HCT116 (cell line): ENCODE measurements at places on chromosomes 5 and 9. TPM values are rescaled to one million over a fixed set of nuclear protein-coding genes. Genes with fewer than 3 reads are reported as not detected.
A peak's percentile ranks its signal among the peaks of the same experiment; 100 is the strongest.

DNA sequence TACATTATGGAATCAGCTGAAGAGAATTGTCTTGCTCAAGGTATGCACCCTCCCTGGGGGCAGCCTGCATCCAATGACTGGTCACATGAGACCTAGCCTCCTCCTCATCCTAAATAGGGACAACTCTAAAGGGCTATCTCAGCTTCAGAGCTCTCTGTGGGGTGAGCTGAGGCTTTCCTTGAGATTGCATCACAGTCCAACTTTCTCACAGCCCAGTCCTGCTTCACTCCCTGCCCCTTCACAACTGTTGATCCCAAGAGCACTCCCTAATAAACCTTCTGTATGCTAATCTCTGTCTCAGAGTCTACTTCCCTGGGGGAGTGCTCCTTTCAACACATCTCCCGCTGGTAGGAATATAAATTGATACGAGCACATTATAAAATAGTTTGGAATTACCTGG is 44.1 kb upstream of the ERBIN start:
- H3K36me3 ChIP-seq = no peaks in the 10 kb centered on the region
- no peak overlapping the region for H3K27ac ChIP-seq
- no peak overlapping the region for H3K4me3 ChIP-seq
- no peaks in the 10 kb centered on the region for H3K27me3 ChIP-seq

GRCh38 chr9:22214497-22215031 is 205.5 kb upstream of the CDKN2B start:
- H3K27ac ChIP-seq = no peak overlapping the region
- no peaks in the 10 kb centered on the region for H3K36me3 ChIP-seq
- H3K27me3 ChIP-seq = no peaks in the 10 kb centered on the region
- H3K4me1 ChIP-seq = peaks cover 47% of the 10 kb centered on the region
- H3K4me3 ChIP-seq = no peak overlapping the region

GRCh38 chr9:14096258-14096922 is 217.6 kb downstream of the NFIB start:
- no peaks in the 10 kb centered on the region for H3K4me1 ChIP-seq
- H3K27ac ChIP-seq = no peak overlapping the region
- no peaks in the 10 kb centered on the region for H3K27me3 ChIP-seq
- no peaks in the 10 kb centered on the region for H3K36me3 ChIP-seq
- no peak overlapping the region for H3K4me3 ChIP-seq
- no peak for DNase-seq

DNA sequence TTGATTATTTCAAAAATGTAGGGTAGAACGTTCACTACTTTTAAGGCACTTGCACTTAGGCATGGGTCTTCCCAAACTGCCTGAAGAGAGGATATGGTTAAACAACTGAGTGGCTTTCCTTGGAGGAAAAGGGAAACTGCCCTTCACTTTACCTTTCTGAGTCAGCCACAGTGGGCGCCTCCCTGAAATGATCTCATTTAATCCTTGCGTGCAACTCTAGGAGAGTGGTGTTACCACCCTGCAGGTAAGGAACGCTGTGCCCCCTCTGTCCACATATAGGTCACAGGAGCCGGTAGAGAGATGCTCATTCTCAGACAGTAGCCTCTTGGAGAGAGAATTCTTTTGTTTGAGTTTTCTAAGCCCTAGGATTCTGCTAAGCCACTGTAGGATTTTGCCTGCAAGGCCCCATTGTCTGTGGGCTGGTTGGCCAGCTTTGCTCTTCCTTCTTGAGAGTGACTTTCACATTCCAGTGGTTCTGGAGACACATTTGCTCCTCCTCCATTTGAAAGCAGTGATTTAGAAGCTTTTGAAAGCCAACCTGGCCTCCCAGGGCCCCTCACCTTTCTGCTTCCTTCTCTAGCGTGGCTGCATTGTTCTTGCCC is 110.3 kb upstream of the CTSL start:
- peaks cover 14% of the 10 kb centered on the region for H3K4me1 ChIP-seq
- H3K4me3 ChIP-seq = no peak overlapping the region
- no peak overlapping the region for H3K27ac ChIP-seq
- H3K27me3 ChIP-seq = no peaks in the 10 kb centered on the region
- no peaks in the 10 kb centered on the region for H3K36me3 ChIP-seq

DNA sequence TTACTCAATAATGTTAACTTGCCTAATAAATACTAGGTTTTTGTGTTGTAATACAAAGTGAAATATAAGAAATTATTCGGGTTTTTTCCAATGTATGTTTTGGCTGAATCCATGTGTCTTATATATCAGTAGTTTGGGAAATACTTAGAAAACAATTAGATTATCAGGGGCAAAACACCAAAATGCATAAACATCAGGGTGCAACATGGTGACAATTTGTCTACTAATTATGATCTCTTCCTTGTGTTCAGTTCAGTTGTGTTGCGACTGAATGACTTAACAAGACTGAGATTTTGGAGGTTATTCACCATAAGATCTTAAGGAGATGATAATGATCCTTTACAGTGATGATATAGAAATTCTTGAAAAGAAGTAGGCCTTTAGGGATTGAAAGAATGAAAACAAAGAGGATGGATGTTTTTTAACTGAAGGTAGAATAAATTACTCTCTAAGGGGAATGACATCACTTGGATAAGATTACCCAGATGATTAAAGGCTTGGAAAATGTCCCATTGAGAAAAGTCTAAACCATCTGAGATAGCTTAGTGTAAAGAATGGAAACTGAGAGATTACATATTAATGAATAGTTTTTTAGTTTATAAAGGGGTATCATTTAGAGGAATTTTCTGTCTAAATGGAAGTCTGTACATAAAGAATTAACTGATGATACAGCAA is 415.8 kb downstream of the SPATA31D1 start:
- no peak overlapping the region for H3K27ac ChIP-seq
- no peak for DNase-seq
- no peak overlapping the region for H3K4me3 ChIP-seq
- no peaks in the 10 kb centered on the region for H3K36me3 ChIP-seq
- no peaks in the 10 kb centered on the region for H3K4me1 ChIP-seq
- H3K27me3 ChIP-seq = no peaks in the 10 kb centered on the region

GRCh38 chr5:148488757-148489156 is 105.0 kb downstream of the FBXO38 start:
- H3K27ac ChIP-seq = no peak overlapping the region
- no peaks in the 10 kb centered on the region for H3K4me1 ChIP-seq
- H3K27me3 ChIP-seq = peaks cover 32% of the 10 kb centered on the region
- no peak overlapping the region for H3K4me3 ChIP-seq
- H3K36me3 ChIP-seq = no peaks in the 10 kb centered on the region

- no peak overlapping the region for H3K4me3 ChIP-seq
- no peak overlapping the region for H3K27ac ChIP-seq
- H3K36me3 ChIP-seq = no peaks in the 10 kb centered on the region
- no peaks in the 10 kb centered on the region for H3K27me3 ChIP-seq
Measured at GRCh38 chr9:136305804-136306203, 1.9 kb upstream of the CCDC187 start.

DNA sequence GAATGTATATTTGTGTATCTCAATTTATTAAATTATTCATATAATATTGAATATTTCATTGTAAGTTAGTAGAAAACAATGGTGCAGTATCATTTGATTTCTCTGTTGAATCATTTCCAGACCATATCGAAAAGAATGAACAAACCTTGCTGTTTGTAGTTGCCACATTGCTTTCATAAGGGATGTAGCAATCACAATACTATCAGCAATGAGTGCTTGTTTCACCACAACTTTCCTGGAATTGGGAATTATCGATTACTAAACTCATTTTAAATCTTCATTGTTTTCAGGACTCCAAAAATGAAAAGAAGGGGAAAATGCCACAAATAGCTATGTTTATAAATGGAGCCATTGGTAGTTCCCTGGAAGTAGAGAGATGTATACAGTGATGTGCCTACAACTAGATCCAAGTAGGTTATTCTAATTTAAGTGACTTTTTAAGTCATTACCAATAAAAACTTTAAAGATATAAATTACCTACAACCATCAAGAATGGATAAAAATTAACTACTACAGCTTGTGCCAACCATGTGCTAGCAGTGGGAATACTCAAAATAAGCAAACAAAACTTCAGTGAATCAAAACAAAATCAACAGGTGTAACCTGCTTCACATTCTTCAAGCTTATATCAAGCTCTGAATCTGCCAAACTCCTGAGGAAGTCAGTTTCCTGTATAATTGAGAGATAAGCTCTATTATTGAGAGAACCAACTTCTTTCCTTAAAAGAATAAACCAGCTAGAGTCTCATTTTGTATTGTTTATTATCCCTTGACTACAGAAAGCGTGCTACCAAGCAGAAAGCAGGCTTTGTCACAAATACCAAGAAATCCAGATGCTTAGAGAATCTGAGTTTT is 358.6 kb downstream of the ADGRV1 start:
- no peak overlapping the region for H3K27ac ChIP-seq
- H3K27me3 ChIP-seq = no peaks in the 10 kb centered on the region
- DNase-seq = no peak

DNA sequence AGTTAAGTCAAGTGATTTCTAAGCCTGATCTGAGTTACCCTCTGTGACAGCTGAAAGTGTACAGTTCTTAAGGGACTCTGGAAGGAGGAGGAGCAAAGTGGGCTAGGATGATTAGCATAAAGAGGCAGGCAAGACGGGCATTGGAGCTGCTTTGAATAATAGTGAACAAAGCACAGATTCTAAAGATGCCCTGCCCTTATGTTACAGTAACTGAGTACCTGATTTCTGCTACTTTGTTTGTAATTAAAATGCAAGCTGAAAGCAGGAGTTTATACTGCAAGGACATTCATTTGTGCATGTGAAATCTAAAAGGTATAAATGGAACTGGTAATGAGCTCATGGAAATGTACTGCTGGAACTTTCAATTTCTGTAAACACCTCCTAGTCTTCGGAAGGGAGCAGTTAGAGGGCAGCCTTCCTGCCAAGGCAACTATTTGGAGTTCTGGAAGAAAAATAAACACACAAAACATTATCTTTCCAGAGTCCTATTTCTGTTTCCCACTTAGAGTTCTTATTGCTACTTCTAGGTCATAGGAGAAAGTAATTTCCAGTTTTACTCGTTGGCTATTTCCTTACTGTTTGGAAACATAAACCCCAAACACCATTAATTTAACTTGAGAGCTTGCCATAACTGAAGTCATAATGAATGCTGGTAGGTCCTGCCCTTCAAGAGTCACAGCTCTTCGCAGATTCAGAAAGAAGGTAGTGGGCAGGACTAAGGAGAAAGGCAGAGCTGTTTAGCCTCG is at the start of gene RANBP3L:
Gene RANBP3L, minus strand, starts transcription at position 45 of the 746 bp plus-strand sequence. CDS start 486 bp downstream, outside the sequence.
- H3K36me3 ChIP-seq = no peaks in the 10 kb centered on the region
- H3K27ac ChIP-seq = no peak within 1 kb of the TSS

GRCh38 chr9:259405-260404 is 45.0 kb downstream of the DOCK8 start:
- no peak overlapping the region for H3K4me3 ChIP-seq
- H3K36me3 ChIP-seq = no peaks in the 10 kb centered on the region
- DNase-seq = no peak

- DNase-seq = no peak
- H3K27ac ChIP-seq = no peak overlapping the region
- H3K36me3 ChIP-seq = no peaks in the 10 kb centered on the region
- no peaks in the 10 kb centered on the region for H3K27me3 ChIP-seq
Measured at GRCh38 chr9:131724683-131725082, 15.2 kb downstream of the RAPGEF1 start.

- H3K27me3 ChIP-seq = no peaks in the 10 kb centered on the region
- H3K4me1 ChIP-seq = no peaks in the 10 kb centered on the region
- no peak overlapping the region for H3K27ac ChIP-seq
- peak; percentile 34 for DNase-seq
Measured at GRCh38 chr5:157471709-157472108, 11.7 kb downstream of the NIPAL4 start.

- no peak overlapping the region for H3K4me3 ChIP-seq
- peaks cover 22% of the 10 kb centered on the region for H3K4me1 ChIP-seq
- no peak for DNase-seq
- H3K36me3 ChIP-seq = no peaks in the 10 kb centered on the region
- H3K27me3 ChIP-seq = peaks cover 79% of the 10 kb centered on the region
Measured at GRCh38 chr5:136023958-136024541, 4.7 kb upstream of the TGFBI start.

DNA sequence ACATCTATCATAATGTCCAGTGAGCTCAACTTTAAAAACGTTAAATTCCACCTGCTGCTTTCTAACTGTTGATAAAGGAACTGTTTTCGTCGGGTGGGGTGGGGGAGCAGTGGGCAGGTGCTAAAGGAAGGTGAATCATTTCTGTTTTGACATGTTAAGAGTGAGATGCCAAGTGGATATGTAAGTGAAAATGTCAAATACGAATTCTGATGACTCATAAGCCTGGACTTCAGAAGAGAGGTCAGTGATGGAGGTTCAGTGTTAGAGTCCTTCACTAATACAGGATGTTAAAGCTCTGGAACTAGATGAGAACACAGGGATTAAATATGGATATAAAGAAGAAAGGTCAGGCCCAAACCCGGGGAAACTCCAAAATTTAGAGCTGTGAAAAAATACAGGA is 617.9 kb upstream of the CTNND2 start:
- no peak for DNase-seq
- no peak overlapping the region for H3K27ac ChIP-seq
- H3K4me3 ChIP-seq = no peak overlapping the region
- H3K36me3 ChIP-seq = no peaks in the 10 kb centered on the region
- no peaks in the 10 kb centered on the region for H3K4me1 ChIP-seq
- no peaks in the 10 kb centered on the region for H3K27me3 ChIP-seq

DNA sequence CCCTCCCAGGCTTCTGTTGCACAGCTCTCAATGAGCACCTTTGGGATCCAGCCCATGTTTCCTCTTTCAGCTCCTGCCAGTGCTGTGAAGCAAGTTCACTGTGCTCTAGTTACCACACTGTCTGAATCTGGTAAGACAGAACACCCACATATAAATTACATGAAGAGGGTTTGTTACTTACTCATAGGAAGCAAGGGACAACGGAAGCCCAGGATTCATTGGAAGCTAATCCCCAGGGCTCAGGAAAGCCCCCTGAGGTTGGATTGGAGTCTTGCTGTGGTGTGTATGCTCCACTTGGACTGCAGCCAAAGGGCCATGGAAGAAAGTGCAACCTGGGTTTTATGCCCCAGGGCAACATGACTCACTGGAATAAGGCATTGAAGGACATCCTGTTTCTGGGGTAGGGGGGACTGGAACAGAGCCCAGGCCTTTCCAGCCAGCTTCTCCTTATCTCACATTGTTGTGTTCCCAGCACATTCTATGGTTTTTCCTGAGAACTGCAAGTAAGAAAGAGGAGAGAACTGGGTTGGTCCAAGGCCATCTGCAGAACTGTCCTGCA is 15.6 kb upstream of the CLK4 start:
- no peaks in the 10 kb centered on the region for H3K36me3 ChIP-seq
- H3K27me3 ChIP-seq = no peaks in the 10 kb centered on the region
- H3K4me3 ChIP-seq = no peak overlapping the region
- no peak for DNase-seq
- no peak overlapping the region for H3K27ac ChIP-seq

GRCh38 chr9:100425758-100426157 is 1.2 kb upstream of the MSANTD3 start:
- no peak overlapping the region for H3K4me3 ChIP-seq
- peaks cover 33% of the 10 kb centered on the region for H3K4me1 ChIP-seq
- no peak for DNase-seq
- H3K36me3 ChIP-seq = no peaks in the 10 kb centered on the region
- H3K27me3 ChIP-seq = no peaks in the 10 kb centered on the region

GRCh38 chr5:81188962-81189361 is 44.2 kb upstream of the CKMT2 start:
- H3K36me3 ChIP-seq = no peaks in the 10 kb centered on the region
- no peak for DNase-seq
- no peak overlapping the region for H3K27ac ChIP-seq
- H3K4me1 ChIP-seq = no peaks in the 10 kb centered on the region

Gene CMYA5
- 0.22 TPM for total RNA-seq

Gene CTXN3
- not detected for total RNA-seq

Gene SLC31A1
- 24.4 TPM for total RNA-seq

Gene MARCOL
- not detected for total RNA-seq

Gene RNF183
- total RNA-seq = 0.12 TPM

Gene NRG2
- 0.91 TPM for total RNA-seq

Gene FUT7
- total RNA-seq = not detected

Gene IGIP
- total RNA-seq = 5.2 TPM

Gene CDX1
- not detected for total RNA-seq

Gene TMEM171
- 5.4 TPM for total RNA-seq

Gene C6
- total RNA-seq = 0.37 TPM

Gene SLC23A1
- not detected for total RNA-seq
